ENCODE measurements at places on chromosomes 6 and 20.

DNA sequence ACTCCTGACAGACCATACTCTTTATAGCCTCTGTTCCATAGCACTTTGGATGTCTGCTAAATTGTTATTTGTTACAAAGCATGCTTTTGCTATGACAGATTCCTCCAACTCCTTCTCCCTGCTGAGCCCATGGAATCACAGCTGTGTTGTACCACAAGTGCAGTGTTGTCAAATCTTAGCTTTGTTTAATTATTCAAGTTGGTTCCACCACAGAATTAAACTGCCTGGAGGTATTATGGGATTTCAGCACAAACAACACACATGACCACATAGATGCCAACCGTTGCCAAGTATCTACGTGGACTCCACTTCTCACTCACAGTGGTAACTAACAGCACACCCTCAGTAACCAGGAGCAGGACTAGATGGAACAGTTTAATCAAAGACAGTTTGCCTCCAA lies 32.7 kb upstream of the MARCKS start:
- DNase-seq = no peak

DNA sequence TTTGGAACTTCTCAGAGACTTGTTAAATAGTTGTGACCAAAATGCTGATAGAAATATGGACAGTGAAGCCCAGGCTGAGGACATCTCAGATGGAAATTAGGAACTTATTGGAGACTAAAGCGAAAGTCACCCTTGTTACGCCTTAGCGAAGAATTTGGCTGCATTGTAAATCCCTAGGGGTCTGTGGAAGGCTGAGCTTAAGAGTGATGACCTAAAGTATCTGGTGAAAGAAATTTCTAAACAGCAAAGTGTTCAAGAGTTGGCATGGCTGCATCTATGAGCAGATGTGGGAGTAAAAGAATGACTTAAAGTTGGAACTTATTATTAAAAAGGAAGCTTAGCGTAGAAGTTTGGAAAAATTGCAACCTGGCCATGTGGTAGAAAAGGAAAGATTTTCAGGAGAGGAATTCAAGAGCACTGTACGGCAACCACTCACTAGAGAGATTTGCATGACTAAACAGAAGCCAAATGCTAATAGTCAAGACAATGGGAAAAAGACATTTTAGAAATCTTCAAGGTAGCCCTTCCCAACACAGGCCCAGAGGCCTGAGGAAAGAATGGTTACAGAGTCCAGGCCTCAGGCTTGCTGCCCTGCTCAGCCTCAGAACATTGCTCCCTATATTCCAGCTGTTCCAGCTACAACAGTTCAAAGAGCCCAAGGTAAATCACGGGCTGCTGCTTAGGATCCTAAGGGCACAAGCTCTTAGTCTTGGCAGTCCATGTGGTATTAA lies 61.6 kb upstream of the TNFRSF21 start:
- no peak for DNase-seq

- DNase-seq = no peak
These were observed 56.9 kb downstream of the CD164 start for GRCh38 chr6:109325400-109325801.

GRCh38 chr6:99521633-99522151 lies 6.5 kb upstream of the USP45 start:
- DNase-seq = no peak

DNA sequence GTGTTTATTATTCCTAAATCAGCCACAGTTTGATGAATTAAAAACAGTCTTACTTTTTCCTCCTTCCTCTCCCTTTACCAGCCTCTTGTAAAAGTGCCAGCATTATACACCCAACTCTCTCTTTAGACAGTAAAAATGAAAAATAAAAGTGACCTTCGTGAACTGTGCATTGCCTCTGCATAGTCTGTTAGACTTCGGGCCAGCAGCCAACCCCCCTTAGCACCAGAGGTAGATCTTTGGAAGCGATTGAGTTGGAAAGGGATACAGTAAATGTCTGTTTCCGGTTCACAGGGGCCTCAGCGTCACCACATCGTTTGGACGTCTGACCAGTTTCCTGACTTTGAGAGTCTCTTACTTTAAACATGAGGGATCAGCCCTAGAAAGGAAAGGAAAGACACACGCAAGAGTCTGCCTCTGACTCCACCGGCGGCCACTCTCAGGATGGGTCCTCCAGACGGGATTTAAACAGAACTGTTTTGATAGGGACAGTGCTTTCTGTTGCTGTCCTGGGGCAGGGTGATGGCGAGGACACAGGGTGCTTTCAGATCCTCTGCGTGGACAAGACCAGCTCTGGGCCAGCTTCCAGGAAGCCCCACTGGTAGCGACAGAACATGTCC lies 206.6 kb upstream of the PREP start:
- no peak for DNase-seq

Data from stimulated activated CD4-positive, alpha-beta T cell treated with anti-CD3 and anti-CD28 coated beads, Interleukin-4, amount 100 ng/mL, for 4 hours (primary cell).